Dermis blood vessel endothelial cell (primary cell): ENCODE measurements at places on chromosomes 11 and 22. TPM values are rescaled to one million over a fixed set of nuclear protein-coding genes. Genes with fewer than 3 reads are reported as not detected.

CYP2D6 gene
- 0.09 and 0.68 TPM in 2 replicates for total RNA-seq

SLC37A4 gene
- 18.4 and 27.3 TPM in 2 replicates for total RNA-seq

FAM181B gene
- total RNA-seq: under 0.01 and 0.05 TPM in 2 replicates

GAL gene
- 0.17 and 0.74 TPM in 2 replicates for total RNA-seq

CRACR2B gene
- 27.5 and 29.8 TPM in 2 replicates for total RNA-seq

SNX32 gene
- total RNA-seq: 0.17 and 0.33 TPM in 2 replicates

GGTLC2 gene
- not detected in 2 replicates for total RNA-seq

TEX12 gene
- not detected in 2 replicates for total RNA-seq

MRPL23 gene
- total RNA-seq: 74.5 and 128 TPM in 2 replicates

ZC3H12C gene
- 21.0 and 25.4 TPM in 2 replicates for total RNA-seq

TMEM134 gene
- 30.6 and 40.9 TPM in 2 replicates for total RNA-seq

PTPRCAP gene
- total RNA-seq: 1.0 and 2.2 TPM in 2 replicates

- DNase-seq: no peak
Observed at GRCh38 chr22:44153710-44154109, 27.0 kb upstream of the PARVG start.

DNA sequence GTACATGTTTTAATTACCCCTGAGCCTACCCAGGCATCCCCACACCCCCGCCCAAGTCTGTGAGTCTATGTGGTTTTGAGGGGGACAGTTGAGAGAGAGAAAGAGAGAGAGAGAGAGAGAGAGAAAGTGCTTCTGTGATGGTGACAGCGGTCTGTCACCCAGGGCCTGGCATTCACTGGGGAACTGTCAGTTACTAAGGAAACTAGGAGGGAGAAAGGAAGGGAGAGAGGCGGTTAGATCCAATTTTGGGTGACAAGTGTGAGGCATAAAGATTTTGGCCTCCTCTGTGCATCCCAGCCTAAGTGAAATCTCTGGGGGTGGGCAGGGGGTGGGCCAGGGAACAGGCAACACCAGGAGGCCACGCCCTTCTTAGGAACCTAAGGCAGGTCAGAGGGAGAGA is 498.3 kb downstream of the BUD13 start:
- no peak for DNase-seq

DNA sequence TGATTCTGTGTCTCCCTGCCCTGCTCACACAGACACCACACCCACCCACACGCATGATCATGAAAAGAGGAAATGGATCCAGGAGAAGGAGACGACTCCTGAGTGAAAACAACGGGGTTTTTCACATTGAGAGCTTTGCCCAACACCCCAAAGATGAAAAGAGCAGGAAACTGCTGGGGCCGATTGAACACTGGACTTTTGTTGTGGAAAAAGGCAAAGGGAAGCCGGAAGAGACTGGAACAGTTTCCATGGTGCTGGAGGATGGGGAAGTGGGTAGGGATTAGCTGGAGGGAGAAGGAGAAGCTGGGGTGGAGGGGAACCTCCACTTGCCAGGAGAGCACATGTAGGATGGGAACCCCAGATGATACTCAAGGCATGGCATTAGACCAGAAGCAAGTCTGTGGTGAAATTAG is 5.2 kb upstream of the SLC43A3 start:
- DNase-seq: peak; percentile 21

- DNase-seq: no peak
Observed at GRCh38 chr22:45887202-45888131, 89.5 kb downstream of the WNT7B start.

- no peak for DNase-seq
Observed at GRCh38 chr11:22634897-22635629, 9.4 kb upstream of the FANCF start.

DNA sequence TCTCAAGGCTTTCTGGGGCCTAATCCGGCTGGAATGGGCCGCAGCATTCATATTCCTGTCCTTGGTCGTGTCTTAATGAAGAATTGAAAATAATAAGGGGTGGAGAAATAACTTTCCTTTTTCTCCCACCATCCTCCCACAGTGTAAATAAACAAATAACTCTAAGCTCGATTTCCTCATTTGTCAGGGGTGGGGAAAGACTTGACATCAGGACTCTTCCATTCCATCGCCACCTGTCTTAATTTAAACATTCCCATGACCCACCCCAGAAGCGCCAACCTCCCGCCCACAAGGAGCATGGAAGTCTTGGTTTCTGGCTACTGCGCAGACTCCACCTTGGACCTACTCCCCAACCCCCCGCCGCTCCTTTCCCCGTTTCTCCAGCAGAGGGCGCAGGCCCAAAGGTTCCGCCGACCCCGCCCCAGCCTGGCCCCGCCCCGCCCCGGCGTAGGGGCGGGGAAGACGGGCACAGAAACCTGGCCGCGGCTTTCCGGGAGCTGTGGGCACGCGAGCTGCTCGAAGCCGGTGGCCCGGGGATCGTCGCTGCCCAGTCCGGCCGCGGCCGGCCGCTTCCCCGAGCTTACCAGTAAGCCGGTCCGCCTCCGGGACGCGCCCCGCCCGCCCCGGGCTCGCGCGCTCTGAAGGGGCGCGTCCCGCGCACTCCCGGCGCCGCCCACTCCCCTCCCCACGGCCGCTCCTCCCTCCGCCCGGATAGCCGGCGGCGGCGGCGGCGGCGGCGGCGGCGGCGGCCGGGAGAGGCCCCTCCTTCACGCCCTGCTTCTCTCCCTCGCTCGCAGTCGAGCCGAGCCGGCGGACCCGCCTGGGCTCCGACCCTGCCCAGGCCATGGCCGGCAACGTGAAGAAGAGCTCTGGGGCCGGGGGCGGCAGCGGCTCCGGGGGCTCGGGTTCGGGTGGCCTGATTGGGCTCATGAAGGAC is at the start of gene CBL:
TSS of gene CBL (plus strand) at position 766 of the 937 bp plus-strand sequence. CDS start at position 845, 79 bp downstream.
- DNase-seq: peak; percentile 94

- DNase-seq: no peak
Observed at GRCh38 chr22:23912293-23912903, 18.2 kb downstream of the MIF start.

DNA sequence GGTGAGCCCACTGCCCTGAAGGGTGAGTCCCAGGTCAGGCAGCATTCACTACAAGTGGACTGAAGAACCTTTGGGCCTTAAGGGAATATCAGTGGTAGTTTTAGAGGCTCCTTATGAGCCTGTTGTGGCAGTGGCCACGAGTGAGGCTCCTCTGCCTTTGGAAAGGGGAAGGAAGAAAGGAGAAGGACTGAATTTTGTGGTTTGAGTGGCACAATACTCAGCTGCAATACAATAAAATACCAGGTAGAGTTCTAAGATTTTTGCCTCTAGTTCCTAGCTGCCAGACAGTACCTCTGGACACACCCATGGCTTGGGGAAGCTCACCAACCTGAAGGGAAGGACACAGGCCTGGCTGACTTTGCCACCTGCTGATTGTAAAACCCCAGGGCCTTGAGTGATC is 260.9 kb downstream of the DYNC2H1 start:
- DNase-seq: no peak

GRCh38 chr11:23211221-23211620 is 350.9 kb upstream of the CCDC179 start:
- DNase-seq: no peak

DNA sequence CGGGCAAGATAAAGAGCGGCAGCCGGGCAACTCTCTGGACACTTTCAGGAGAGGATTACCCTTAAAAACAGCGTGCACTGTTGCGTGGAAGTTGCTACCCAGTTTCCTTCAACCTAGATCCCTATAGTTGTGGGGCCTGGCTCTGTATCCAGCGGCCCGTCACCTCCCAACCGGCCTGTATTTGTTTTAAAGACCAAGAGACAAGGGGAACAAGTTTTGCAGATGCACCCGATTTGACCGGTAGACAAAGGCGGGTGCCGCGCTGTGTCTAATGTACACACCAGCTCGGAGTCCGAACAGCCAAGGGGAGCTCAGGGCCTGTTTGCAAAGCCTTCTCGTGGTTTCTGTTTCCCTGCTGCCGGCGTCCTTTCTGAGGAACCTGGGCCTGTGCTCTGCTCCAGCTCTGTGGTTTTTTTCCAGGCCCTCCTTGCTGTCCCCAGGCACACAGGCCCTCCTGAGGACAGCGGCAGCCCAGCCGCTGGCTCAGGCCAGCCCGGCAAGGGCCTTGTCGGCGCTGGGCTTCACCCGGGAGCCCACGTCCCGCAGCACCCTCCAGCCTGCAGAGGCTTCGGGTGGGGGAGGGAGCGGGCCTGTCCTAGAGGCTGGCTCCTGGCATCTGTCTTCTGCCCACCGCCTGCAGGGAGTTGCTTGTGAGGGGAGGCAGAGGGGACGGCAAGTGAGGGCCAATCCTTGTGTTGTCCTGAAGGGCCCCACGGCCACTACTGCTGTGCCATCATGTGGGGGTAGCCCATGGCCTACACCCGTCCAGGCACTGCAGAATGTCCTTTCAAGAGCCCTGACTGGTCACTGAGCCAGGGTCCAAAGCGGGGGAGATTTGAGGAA is 1.4 kb downstream of the TBX1 start:
- peak; percentile 61 for DNase-seq

DNA sequence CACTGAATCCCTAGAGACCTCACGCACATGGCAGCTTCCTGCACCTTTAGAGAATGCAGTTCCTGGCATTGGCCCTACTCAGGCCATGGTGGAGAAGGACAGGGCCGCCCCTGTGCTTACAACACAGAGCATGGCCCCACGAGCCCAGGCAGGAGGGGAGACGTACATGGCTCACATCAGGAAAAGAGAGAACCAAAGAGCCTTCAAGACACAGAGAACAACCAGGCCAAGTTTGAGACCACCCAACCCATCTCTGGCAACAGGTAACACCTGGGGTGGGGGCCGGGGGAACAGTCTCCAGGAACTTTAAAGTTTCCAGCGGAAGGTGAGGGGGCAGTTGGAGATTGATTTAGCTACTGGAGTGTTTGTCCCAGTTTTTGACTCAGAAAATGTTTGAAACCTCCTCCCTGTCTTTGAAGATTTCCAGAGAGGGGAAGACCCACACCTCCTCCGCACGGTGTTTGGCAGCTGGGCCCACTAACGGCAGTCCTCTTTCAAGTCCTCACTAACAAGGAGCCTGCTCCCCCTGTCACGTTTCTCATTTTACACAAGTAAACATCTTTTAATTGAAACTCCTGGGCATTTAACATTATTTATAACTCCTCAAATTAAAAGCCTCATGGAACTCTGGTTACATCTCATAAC is 1423.8 kb downstream of the TBC1D22A start:
- no peak for DNase-seq

- DNase-seq: no peak
Observed at GRCh38 chr22:19125011-19125410, 2.8 kb upstream of the DGCR2 start.

GRCh38 chr22:44202261-44202789 is 21.6 kb downstream of the PARVG start:
- DNase-seq: no peak

- peak; percentile 70 for DNase-seq
Observed at GRCh38 chr11:114075891-114076441, 16.5 kb downstream of the ZBTB16 start.

GRCh38 chr11:81237139-81237538 is 1496.5 kb downstream of the FAM181B start:
- DNase-seq: no peak

DNA sequence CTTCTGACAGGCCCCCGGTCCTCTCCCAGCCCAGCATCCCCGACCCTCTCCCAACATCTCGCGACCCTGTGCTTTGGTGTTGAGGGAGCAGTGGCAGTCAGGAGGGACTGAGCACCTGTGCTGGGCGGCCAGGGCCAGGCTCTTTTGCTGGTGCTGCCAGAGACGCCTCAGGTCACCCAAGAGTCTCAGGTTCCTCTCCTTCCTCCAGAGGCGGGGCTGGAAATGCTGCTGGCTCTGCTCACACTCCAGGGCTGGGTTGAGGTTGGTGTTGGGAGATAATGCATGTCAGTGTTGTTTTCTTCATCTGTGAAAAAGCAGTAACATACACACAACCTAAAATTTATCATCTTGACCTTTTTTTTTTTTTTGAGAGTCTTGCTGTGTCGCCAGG is 1.2 kb upstream of the IGLL1 start:
- DNase-seq: no peak

DNA sequence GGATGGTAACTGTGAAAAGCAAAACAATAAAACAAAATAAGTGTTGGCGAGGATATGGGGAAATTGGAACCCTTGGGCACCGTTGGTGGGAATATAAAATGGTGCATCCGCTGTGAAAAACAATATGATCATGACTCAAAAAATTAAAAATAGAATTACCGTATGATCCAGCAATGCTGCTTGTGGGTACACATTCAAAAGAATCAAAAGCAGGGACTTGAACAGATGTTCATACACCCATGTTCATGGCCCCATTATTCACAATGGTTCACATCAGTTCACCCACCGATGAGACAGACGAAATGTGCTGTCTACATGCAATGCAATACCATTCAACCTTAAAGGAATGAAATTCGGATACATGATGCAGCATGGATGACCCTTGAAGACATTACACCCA is 1.2 kb upstream of the DERL3 start:
- DNase-seq: no peak

- DNase-seq: no peak
Observed at GRCh38 chr11:36854875-36855274, 256.8 kb upstream of the RAG2 start.

DNA sequence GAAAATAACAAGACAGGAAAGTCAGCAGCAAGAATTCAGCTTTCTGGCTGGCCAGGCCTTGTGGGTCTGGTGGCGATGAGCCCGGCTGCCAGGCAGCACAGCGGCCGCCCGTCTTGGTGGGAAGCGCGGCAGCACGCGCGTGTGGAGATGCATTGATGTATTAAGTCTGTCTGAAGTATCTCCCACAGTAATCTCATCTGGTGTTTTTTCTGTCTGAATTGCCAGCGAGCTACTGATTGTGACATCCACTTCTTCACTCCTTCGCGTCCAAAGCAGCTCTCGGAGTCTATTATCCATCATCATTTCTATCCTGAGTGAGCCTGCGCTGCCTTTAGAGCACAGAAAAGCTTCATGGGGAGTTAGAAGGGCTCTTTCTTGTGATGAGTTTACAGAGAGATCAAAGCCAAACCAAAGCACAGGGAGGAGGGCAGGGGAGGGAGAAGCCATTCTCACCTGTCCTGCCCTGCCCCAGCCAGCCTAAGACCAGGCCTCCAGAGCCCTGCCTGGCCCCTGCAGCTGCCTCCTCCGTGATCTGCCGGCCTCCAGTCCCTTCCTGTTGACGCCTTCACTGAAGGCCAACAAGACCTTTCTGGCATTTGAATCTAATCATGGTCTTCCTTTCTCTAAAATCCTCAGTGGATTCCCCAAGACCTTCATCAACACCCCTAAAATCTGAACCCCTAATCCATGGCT is 1419.0 kb downstream of the TBC1D22A start:
- DNase-seq: no peak
